Activated CD4-positive, alpha-beta T cell treated with anti-CD3 and anti-CD28 coated beads, Interleukin-2, amount 50 U/mL, for 4 hours (primary cell): ENCODE measurements at places on chromosomes 11 and 22.
A peak's percentile ranks its signal among the peaks of the same experiment; 100 is the strongest.

GRCh38 chr11:17585911-17586695 lies 39.0 kb downstream of the OTOG start:
- DNase-seq = no peak

DNA sequence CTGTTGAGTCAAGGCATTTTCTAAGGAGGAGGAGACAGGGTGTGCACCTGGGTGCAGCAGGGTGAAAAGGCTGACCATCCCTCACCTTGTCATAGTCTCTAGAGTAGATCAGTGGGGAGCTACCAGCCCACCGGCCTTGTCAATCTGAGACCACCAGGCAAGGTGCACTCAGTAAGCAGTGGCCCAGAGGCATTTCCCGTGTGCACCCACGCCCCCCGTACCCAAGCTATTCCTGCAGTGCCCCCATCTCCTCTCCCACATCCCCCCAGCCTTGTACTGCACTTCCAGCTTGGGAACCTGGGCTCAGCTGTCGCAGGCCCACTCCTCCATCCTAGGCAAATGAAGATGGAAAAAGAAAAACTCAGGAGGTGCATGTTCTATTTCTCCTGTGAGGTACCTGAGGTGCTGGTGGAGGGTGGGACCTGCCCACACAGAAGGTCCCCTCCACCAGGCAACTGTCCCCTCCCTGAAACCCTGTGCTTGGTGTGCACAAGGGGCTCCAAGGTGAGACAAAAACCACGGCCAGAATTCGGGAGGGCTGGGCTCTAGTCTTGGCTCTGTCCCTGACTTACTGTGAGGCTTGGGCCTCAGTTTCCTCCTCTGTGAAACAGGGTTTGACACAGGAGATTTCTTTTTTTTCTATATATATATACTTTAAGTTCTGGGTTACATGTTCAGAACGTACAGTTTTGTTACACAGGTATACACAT lies 8.4 kb downstream of the P2RY2 start:
- DNase-seq = no peak

- DNase-seq = no peak
Measured at GRCh38 chr22:27538666-27539065, 262.9 kb downstream of the MN1 start.

- DNase-seq = no peak
Measured at GRCh38 chr11:113392236-113392921, 4.8 kb downstream of the ANKK1 start.

DNA sequence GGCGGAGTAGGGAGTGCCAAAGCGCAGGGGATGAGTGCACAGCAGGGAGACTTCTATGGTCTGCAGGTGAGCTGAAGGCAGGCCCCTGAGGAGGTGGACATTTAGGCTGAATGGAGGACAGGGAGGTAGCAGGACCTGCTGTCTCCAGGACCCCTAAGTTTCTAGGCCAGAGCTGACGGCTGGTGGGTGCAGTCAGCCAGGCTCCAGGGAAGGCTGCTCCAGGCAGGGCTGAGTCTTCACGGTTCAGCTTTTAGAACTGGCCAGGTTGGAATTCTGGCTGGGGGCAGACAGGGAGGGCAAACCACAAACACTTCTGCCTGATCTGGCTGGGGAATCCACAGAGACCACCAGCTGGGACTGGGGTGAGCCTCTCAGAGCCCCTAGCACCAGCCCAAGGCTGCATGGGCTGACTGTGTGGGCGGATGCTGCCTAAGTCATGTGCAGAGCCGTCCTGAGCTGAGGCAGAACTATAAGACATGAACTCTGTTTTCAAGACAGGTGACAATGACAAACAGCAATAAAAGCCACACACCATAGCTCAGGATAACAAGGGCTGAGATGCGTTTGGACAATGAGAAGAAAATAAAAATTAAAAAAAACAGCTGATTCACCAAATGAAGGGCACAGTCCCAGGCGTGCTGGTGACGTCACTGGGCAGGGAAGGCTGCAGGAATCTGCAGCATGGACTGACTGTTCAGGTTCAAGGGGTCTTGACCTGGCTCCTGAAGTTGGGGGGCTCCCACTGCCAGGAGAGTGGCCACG lies 10.4 kb upstream of the MALAT1 start:
- DNase-seq = no peak

DNA sequence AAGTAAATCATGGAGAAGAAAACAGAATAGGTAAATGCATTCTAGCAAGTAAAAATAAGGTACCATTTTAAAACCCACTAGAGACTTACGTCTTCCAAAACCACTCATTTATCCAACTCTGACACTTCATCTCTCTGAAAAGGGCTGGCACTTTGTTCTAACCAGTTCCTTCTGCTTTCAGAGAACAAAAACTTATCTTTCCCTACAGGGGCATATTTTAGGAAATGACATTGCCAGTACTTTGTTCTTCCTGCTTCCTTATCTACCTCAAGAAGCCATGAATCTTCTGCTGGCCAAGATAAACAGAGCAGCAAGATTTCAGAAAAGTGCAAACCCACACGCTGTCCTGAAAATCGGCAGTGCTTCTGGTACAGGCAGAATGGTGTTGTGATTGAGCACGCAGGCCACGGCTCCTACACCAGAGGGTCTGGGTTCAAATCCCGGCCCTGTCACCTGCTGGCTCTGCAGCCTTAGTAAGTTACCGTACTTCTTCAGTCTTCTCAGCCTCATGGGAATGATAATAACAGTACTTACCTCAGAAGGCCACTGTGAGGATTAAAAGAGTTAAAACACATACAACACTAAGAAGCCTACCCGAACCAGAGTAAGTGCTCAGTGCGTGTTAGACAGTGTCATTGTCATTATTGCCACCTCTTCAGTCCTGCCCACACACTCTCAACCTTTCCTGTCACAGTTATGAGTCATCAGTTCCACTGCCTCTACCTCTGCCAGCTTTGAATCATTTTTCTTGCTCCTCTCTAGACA lies 11.0 kb downstream of the MPZL3 start:
- DNase-seq = peak; percentile 49

- DNase-seq = no peak
Measured at GRCh38 chr11:2375964-2376551, 1.1 kb upstream of the CD81 start.

GRCh38 chr11:128261011-128261421 lies 326.3 kb downstream of the ETS1 start:
- DNase-seq = no peak

GRCh38 chr22:17315310-17315709 lies 54.0 kb upstream of the CECR2 start:
- no peak for DNase-seq

GRCh38 chr11:123653483-123653826 lies 969 bp downstream of the SCN3B start:
- no peak for DNase-seq

GRCh38 chr11:79150320-79150719 lies 290.5 kb downstream of the TENM4 start:
- no peak for DNase-seq

DNA sequence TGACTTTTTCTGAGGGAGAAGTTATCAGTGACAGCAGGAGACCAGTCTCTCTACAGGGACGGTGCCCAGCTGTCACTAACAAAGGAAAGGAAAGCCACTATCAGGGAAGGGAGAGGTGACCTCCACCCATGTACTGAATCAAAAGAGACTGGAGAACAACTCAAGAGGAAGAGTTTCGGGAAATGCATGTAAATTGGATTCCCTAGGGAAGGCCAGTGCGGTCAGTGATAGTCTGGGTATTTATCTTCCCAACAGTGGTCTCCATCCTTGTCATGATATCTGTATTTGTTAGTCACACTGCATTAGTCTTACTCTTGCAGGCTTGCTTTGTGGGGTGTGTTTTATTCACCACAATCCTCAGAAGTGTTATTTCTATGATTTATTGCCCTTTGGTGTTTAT lies 193.4 kb upstream of the KIRREL3 start:
- no peak for DNase-seq

DNA sequence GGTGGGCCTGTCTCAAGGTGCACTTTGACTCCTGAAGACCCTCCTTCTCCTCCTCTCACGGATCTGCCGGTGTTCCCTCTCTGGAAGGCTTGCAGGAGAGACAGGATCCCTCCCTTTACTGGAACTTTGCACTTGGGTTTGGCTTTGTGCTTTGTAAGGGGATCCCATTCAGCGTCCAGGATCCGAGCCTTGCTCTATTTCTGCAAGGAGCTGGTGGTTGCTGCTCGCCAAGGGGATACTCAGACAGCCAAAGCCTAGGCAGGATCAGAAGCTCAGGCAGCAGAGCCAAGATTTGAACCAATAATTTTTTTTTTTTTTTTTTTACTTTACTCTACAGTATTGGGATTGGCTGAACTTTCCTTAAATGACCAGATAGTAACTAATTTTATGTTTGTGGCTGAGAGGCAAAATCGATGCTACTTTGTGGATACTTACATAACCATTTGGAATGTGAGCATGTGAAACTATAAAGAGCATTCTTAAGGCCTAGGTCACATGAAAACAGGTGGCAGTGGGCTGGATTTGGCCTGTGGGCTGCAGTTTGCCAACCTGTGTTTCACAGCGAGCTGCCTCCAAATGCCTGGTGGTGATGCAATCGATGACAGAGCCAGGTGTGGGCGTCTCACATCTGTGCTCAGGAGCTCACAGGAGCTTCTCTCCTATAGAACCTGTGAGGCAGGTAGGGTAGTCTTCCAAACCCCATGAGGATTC lies 25.2 kb downstream of the BCR start:
- DNase-seq = no peak

GRCh38 chr11:93614173-93614722 lies 47.2 kb upstream of the CEP295 start:
- DNase-seq = no peak

DNA sequence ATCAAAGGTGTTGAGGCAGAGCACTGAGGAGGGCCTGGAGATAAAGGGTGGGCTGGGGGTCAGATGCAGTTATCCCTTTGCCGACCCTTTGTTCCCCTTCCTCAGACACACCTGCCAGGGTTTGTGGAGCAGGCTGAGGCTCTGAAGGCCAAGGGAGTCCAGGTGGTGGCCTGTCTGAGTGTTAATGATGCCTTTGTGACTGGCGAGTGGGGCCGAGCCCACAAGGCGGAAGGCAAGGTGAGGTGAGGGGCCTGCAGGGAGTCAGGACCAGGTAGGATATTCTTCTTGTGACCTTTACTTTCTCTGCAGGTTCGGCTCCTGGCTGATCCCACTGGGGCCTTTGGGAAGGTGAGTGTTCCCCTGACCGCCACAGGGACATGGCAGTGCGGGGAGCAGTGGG lies 2.6 kb downstream of the PRDX5 start:
- DNase-seq = no peak

DNA sequence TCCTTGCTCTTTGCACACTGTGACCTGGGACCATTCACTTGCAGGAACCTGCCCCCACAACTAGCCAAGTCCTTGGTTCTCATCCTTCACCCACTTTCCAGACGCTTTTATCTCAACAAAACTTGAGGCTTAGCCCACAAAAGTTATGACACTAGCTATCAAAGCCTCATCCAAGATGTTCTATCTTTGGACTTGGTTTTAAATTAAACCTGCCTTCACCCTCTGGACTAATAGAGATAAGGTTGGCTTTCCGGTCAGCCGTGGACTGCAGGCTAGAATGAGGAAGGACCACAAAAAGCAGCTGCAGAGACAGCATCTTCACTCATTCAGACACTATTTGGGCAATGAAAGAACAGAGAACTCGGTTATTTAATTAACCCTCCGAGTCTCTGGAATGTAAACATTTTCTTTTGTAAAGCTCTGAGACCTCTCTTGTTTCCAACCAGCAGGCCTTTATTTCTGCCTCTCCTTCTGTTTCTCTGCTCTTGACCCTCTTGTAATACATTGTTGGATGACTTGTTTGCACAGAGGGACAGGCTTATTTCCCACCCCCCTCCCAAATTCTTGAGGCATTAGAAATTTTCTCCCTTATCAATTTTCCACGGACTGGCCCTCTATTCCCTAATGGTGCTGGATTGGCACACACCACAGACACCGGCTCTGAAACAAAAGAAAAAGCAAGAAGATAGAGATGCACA lies 41.4 kb downstream of the ARL14EP start:
- DNase-seq = no peak

GRCh38 chr22:39527481-39527961 lies 5.0 kb downstream of the RPS19BP1 start:
- DNase-seq = no peak

- DNase-seq = no peak
Measured at GRCh38 chr22:49063545-49063890, 764.2 kb downstream of the BRD1 start.

- no peak for DNase-seq
Measured at GRCh38 chr11:1863352-1864216, 10.7 kb downstream of the LSP1 start.

DNA sequence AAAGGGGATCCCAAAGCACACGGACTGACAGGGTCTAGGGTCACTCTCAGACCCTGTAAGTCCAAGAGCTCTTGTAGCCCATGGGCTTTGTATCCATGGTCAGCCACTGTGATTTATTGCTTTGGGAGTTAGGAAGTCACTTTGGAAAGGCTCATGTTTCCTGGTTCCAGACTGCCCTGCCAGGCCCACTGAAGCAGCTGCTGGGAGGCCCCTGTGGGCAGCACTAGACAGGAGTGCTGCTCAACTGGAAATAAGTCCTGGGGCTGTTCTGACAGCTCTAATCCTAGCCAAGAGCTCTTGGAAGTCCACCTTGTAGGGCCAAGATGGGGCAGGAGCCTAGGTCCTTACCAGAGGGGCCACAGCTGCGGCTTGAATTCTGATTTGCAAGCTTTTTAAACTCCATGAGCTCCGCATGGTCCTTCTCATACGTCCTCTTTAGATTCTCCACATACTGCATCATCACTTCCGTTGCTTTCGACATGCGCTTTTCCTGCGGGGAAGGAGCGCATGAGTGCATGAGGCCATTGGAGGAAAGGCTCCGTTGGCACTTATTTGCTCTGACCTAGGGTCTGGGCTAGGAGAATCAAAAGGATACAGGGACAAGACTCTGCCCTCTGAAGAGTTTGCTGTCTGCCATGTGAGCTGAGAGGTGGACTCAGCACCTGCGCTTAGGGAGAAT lies 32.2 kb upstream of the LYVE1 start:
- no peak for DNase-seq

DNA sequence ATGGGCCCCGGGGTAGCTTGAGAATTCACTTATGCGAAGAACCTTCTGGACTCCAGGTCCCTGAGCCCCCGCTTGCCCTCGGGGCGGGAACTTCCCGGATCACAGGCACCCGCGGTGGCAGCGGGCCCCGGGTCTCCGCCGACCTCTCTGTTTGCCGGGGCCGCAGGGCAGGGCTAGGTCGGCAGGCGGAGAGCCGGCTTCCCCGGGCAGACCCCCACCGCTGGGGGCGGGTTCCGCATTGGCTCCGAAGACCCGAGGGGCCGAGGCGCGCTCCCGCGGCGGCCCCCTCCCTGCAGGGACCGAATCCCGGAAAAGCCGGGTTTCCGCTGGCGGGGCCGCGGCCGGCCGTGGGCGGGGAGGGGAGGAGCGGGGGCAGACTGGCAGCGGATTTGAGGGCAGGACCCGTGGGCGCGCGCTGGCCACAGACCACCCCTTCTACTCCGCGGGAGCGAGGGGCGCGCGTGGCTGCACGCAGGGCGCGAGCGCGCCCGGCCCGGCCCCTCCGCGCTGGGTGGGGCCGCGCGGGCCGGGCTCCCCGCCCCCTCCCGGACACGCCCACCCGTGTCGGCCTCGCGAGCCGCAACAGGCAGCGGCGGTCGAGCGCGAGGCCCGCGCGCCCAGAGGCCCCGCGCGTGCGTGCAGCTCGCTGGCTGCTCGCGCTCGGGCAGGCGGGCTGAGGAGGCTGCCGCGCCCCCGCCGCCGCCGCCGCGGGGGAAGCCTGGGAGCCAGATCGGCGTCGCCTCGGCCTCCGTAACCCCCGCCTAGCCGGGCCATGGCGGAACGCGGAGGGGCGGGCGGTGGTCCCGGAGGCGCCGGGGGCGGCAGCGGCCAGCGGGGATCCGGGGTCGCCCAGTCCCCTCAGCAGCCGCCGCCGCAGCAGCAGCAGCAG lies at the start of gene PACS1:
Gene PACS1, plus strand, starts transcription at position 558 of the 889 bp plus-strand sequence. Its CDS starts 215 bp downstream, at position 773.
- peak; percentile 56 for DNase-seq

GRCh38 chr11:55503449-55503848 lies 50.8 kb upstream of the OR4C15 start:
- no peak for DNase-seq

GRCh38 chr22:28706845-28707244 lies 27.2 kb upstream of the TTC28 start:
- DNase-seq = no peak
